COLO829 (cell line): ENCODE measurements at places on chromosomes 1 and 21.

GRCh38 chr1:221708076-221708571, 33.8 kb downstream of the DUSP10 start:
- no peak for DNase-seq

- no peak for DNase-seq
Measured at GRCh38 chr21:40158366-40158765, 291.1 kb downstream of the PCP4 start.

DNA sequence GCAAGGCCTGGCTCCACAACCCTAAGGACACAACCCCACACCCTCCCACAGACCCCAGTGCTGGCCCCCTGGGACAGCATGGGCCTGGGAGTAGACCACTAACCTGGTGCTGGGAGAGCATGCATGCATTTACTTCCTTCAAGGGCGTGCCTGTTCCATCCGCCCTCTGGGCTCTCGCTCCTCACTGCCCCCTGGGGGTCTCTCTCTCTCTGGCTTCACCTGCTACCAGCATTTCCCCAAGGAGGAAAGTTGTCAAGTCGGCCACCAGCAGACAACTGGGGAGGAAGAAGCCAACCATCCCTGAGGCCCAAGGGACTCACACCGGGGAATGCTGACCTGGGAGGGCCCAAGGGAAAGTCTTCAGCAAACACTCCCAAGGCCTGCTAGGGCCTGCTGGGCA, 6.5 kb downstream of the LRP8 start:
- no peak for DNase-seq

GRCh38 chr1:228077565-228078330, 4.8 kb upstream of the ARF1 start:
- no peak for DNase-seq

DNA sequence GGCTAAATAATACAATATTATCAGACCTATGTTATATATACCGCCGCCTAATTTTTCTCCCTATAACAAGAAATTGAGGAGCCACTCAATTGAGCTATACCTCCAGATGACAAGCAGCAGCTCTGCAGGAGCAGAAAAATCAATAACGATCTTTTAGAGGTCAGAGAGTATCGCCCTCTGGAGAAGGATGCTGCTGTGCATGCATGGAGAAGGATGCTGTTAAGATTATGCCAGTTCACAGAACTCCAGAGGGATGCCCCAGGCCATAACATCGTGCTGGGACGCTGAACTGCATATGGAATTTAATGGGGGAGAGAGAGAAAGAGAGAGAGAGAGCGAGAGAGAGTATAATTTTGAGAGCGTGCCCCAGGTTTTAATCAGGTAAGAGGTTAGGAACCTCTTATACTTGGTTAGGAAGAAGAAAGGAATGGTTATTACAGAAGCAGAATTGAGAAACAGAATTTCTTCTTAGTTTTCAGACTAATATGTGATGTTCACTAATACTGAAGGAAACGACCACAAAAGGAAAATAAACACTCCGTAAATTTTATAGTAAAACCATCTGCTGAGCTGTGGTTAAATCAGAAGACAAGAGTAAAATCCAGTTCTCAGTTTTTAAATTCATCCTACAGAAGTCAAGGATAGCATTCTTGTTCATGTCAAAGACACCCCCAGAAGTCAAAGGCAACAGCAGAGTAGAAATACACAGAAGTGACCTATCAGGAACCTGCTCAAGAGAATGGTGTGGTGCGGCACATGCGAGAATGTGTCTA, 111.1 kb downstream of the SMYD2 start:
- DNase-seq: no peak

- DNase-seq: no peak
Measured at GRCh38 chr1:94013367-94013878, 104.2 kb upstream of the GCLM start.

DNA sequence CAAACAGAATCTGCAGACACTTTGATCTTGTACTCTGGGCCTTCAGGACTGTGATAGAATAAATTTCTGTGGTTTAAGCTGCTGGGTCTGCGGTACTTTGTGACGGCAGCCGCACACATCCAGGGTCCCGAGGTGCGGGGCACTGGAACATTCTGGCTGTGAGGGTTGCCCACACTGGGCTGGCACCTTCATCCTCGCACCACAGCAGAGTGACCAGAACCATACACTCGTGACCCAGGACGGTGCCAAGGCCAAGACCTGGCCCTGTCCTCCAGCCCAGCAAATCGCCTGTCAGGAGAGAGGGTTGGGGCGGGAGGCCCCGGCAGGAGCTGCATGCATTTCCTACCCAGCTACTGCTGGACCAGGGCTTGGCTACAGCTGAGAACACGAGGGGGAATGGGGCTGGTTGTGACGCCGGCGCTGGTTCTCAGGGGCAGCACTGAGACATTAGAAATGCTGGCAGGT, 2.6 kb upstream of the FTCD start:
- no peak for DNase-seq

DNA sequence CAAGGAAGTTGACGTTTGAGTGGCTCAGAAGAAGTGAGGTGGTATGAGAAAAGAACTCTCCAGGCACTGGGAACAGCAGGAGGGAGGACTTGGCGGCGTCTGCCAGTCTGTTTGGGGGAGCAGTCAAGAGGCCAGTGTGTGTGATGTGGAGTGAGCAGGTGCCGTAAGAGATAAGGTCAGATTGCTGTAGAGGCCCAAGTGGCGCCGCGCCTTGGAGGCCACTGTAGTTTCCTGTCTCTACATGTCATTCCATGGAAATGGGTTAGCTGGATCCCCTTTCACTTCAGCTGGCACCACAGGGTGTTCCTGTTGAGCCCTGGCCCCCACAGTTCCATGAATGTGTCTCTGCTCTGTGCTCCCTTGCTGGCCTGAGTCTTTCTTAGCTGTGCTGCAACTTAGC, 35.5 kb upstream of the PTPRF start:
- DNase-seq: no peak

DNA sequence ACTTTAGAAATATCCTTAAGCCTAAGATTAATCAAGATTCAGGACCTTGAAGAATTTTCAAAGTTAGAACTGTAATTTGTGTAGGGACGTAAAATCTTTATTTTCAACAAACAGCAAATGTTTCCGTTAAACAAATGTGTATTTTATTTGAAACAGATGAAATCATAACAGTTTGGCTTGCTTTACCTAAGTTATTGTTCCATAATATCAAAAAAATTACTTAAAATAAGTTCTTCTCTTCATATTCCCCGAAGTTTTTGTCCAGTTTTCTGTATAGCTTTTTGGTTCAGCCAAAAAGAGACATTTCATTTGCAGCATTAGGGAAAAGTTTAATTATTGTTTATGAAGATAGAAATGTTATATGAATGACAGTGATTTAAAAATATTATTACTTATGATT, 100.1 kb downstream of the NFIA start:
- DNase-seq: no peak

- DNase-seq: no peak
Measured at GRCh38 chr1:154751690-154752089, 118.4 kb downstream of the KCNN3 start.

DNA sequence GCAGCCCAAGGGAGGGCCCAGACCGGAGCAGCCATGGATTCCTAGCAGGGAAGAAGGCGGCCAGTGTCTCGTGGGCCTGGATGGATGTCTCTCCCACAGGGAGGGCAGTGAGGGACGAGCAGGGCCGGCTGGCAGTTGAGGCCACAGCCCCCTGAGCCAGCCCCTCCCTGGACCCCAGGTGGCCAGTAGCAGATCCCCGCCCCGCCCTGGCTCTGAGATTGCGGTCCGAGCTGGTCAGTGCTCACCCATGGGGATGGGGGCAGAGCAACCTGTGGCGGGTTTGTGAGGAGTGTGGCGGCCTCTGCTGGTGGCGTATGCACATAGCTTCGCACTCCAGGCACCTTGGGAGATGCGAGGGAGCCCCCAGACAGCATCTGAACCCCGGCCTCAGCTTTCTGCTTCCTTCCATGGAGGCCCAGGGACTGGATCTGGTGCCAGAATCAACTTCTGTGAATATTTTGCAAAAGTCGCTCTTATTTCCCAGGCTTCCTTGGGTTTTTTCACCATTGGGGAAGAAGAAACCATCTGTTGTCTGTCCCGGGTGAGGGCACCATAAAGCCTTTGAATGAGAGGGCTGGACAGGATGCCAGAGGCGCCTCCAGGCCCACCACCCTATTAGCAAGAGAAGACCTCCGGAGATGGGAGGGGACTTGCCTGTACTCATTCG, 8.4 kb upstream of the KCNN3 start:
- DNase-seq: peak; percentile 68

- DNase-seq: no peak
Measured at GRCh38 chr1:191222206-191222605, 744.5 kb upstream of the BRINP3 start.

GRCh38 chr1:194268839-194269238, 1082.4 kb upstream of the B3GALT2 start:
- no peak for DNase-seq

DNA sequence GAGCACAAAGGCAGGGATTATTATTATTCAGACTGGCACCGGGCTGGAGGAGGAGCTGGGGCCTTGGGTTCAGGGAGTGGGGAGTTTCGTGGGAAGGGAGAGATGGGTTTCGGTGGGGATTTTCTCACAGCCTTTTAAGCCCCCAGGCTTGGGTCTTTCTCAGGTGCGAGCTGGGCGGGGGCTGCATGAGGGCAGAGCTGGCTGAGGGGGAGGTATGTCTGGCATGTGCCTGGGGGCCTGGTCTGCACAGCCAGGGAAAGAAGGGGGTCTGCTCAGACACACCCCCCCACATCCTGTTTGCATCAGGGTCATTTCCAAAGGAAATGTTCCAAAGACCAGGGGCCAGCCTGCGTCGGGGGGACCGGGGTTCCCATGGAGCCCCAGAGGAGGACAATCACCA, 21.6 kb downstream of the GRHL3 start:
- DNase-seq: no peak

- no peak for DNase-seq
Measured at GRCh38 chr1:207015791-207016190, 16.8 kb downstream of the C1orf116 start.

DNA sequence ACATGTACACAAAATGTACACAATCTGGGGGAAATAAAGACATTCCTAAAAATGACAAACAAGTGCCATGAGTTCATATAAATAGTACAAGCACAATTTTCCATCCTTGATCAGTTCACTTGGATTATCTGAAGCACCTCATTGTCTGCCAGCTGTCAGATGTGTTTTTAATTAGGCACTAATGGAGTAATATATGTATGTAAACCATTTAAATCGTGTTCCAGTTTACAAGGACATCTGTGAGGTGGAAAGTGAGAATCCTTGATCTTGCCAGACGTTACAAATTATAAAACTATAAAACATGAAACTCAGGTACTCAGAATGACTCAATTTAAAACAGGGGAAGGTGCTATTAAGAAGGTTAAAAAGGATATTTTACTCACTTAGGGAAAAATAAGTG, 1312.2 kb downstream of the PLA2G4A start:
- no peak for DNase-seq

GRCh38 chr1:102852613-102853012, 255.7 kb downstream of the COL11A1 start:
- DNase-seq: no peak

GRCh38 chr1:150512846-150513245, 2.7 kb upstream of the FALEC start:
- no peak for DNase-seq

DNA sequence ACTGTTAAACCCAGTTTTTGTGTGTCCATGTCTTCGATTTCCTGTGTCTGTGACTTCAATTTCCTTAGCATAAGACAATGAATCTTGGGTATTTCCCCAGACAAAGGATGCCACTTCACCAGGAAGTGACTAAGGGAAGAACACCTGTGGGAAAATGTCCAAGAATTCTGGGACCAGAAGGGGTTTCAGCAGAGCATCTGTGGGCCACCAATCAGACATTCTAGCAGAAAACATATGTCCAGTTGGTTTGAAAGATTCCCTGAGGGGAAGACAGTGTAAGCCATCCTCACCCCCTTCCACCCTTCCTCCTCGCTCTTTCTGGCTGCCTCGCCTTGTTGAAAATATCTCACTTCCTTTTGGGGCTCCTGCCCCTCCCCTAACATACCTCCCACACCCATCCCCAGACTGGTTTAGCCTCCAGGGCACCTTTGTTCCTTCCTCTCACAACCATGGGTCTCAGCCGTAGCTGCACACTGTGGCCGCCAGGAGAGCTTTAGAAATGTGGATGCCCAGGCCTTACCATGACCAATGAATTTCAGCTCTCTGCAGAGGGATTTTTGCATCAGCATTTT, 25.5 kb upstream of the IFNAR1 start:
- DNase-seq: no peak

- no peak for DNase-seq
Measured at GRCh38 chr1:237041795-237042525, at the start of gene RYR2. Gene RYR2, plus strand, starts transcription at chr1:237042184. Its CDS starts 338 bp downstream, at chr1:237042522.

GRCh38 chr1:31507676-31508530, 68.4 kb upstream of the TINAGL1 start:
- no peak for DNase-seq

DNA sequence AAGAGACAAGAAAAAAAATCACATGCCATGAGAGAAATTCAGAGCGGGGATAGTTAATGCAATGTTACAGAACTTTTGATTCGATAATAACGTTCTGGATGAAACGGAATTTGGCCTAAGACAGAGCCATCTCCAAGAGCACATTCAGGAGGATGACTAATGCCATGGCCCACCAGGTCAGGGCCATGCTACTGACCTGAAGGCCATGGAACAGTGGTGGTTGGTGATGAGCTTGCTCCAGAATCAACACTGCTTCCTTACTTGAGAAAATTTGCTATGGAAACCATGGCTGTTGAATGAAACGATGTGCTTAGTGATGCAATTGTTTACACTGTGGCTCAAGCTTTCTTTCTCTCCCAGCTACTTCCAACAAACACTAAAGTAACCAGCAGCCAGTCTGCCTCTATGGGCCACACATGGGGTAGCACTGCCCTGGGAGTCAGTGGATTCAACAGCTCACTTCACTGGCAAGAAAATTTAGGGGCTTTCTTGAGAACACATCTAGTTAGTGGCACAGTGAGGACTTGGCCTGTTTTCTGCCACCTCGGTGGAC, 299.1 kb downstream of the PCP4 start:
- DNase-seq: no peak

DNA sequence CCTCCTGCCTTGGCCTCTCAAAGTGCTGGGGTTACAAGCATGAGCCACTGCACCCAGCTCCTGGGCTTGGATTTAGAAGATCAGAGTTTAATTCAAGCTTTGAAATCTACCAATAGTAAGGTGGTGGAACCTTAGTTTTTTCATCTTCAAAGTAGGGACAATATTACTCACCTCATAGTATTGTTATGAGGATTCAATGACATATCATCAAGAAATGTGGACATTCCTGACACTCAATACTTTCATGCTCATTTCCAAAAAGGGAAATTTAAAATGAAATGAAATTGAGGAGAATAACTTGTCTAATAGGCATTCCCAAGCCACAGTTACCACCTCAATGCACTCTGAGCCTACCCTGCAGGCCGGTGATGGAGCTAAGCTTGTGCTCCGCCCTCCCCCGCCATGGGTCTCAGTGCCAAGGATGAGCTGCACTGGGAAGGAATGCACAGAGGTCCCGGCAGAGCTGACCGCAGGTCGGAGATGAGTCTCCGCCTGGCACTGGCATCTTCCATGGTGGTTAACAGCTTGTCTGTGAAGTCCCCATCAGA, 56.5 kb upstream of the BCAR3 start:
- no peak for DNase-seq

DNA sequence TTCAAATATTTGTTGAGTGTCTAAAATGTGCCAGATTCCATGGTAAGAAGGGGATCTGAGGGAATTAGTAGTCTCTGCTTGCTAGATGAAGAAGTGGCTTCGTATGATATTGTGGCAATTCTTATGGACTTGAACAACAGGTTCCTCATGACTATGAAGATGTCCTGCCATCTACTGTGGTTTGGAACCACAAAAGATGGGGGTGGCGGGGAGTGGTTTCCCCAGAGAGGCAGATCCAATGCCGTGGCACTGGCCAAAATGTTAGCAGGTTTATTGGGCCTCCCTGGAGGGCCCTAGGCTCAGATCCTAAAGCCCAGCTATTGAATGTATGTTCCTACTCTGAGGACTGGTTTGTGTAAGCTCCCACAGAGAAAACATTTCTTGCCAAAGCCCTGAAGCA, 120.8 kb downstream of the RGS2 start:
- DNase-seq: no peak
